ENCODE measurements at places on chromosomes 1 and 21.
A peak's percentile ranks its signal among the peaks of the same experiment; 100 is the strongest.

- DNase-seq = no peak
Measured at GRCh38 chr1:111449703-111450017, 396 bp downstream of the ATP5PB start.

DNA sequence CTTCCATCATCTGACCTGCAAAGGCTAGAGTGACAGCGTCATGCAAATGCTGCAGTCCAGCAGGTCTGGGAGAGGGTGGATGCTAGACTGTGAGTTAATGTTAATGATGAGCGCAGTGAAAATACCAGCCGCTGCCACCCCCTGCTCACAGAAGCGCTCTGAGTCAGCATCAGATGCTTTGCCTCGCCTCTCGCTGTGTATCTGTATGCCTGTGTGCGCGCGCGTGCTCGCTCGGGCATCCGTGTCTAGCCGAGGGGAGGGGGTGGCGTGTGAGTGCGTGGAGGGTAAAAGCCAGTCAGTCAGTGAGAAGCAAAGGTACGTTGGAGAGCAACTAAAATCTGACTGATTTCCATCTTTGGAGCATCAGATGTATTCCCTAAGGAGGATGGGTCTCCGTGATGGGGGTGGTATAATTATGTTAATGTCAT lies 858.7 kb downstream of the USP25 start:
- DNase-seq = peak; percentile 45

DNA sequence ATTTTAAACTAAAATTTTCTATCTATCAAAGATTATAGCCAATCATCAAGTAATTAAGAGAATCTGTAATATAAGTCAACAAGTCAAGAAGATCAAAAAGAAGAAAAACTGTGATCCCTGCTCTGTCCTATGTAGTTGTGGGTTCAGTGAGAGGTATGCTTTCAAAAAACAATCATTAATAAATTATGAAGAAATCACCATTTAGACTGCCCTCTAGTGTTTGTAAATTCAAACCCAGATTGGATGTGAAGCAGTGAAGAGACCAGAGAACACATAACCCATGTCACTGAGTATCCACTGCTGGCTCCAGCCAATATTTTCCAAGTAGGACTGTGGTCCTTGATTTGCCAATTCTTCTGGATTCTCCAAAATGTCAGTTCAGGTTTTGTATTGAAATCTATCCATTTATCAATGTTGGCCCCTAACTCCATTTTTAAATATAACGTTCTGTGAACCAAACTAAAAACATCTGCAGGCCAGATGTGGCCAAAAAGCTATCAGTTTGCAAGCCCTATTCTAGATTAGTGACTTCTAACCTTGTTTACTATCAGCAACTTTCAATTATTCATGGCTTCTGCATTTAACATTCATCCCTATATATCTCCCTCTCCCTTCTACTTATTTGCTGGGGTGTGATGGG lies 467.5 kb upstream of the CXADR start:
- no peak for DNase-seq

- no peak for DNase-seq
Measured at GRCh38 chr1:213899413-213899812, 88.4 kb upstream of the PROX1 start.

- no peak for DNase-seq
Measured at GRCh38 chr1:245480393-245481120, 325.8 kb downstream of the KIF26B start.

- no peak for DNase-seq
Measured at GRCh38 chr21:41578716-41579115, 70.8 kb upstream of the TMPRSS2 start.

- DNase-seq = no peak
Measured at GRCh38 chr1:209741193-209741592, 14.7 kb upstream of the TRAF3IP3 start.

DNA sequence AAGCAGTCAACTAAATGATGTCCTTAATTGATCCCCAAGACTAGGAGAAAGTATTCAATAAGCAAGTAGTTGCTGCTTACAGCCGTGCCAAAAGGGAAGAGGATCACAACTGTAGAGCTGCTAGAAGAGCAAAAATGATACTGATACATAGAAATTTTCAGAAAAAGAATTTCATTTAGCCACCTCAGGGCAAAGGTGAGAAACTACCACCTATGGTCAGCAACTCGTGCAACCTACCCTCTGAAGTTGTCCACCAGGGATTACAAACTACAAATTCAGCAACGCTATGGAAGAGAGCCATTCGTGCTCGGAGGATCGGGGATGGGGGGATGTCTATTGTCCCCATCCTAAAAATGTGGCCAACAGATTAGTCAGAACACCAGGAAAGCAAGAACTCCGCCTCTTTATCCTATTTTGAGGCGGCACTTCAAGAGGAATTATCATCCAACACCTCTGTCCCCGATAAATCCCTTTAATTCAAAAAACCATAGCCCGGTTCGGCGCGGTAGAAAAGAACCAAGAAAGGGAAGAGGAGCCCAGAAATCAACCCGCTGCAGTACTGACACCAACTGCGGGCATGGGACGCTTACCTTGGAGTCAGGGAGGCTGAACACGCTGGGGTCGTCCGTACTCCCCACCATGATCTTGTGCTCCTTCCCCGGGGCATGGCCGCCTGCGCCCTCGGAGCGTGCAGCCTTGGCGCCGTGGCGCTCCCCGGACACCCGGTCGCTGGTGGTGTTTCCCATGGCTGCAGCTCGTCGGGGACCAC lies 687 bp downstream of the PRKAB2 start:
- no peak for DNase-seq

DNA sequence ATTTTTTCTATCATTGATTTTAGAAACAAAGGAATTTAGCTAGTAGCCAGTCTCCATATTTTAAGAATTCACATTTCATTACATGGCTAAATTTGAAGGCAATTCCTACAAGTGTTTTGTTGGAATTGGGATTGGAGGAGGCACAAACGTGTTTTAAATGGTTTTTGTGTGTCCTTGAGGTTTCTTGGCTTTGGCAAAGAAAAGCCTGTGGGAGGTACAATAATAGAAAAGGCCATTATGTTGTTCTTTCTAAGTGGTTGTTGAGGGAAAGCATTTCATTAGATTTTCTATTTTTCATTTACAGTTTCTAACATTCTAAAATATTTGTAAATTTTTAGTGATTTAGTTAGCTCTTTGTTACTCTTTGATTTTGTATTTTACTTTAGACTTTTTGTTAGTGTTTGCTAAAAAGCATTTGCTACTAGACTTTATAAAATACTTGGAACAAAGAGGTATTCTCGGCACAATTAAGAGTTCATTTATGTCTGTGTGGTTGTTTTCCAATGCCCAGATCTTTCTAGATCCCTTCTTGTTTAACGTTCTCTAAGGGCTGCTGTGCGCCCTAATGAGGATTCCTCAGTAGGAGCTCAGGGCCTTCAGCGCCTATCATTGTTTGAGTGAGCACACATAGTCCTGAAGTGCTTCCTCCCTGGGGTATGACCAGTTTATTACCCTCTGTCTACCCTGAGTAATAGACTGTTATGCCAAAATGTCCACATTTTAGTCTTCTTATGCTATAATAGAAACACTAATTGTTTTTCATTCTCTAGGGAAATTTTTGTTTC lies 70.0 kb upstream of the KIAA1614 start:
- DNase-seq = no peak

DNA sequence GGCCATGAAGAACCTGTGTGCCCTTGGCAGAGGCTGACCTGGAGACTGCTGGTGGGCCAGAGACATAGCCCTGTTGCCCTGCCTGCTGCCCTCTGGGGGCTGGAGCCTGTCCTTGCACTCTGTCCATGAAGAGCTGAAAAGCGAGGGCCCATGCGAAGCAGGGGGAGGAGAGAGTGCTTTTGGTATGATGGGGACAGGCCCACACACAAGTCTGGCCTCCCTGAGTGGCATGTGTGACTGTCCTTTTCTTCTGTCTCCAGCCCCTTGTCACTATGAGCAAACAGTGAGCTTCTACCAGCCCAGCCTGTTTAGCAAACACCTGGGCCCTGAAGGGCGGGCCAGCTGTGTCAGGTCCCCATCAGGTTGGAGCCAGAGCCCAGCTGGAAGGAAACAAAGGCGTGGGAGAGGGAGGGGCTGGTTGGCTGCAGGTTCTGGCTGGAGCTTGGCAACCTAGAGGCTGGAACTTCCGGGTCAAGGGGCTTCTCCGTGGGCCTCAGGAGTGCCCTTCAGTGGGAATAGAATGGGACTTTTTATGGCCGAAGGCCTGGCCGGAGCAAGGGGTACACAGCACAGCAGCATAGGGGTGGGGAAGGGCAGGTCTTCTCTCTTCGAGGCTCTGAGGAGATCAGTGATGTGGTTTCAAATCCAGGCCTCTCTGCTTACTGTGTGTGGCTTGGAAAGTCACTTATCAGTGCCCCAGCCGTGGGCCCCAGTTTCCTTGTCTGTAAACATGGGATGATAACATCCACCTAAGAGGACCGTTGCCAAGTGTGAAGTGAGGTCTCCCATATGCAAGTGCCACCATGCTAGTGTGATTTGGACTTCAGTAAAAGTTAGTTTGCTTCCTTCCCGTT lies 14.3 kb downstream of the QSOX1 start:
- DNase-seq = peak; percentile 80

DNA sequence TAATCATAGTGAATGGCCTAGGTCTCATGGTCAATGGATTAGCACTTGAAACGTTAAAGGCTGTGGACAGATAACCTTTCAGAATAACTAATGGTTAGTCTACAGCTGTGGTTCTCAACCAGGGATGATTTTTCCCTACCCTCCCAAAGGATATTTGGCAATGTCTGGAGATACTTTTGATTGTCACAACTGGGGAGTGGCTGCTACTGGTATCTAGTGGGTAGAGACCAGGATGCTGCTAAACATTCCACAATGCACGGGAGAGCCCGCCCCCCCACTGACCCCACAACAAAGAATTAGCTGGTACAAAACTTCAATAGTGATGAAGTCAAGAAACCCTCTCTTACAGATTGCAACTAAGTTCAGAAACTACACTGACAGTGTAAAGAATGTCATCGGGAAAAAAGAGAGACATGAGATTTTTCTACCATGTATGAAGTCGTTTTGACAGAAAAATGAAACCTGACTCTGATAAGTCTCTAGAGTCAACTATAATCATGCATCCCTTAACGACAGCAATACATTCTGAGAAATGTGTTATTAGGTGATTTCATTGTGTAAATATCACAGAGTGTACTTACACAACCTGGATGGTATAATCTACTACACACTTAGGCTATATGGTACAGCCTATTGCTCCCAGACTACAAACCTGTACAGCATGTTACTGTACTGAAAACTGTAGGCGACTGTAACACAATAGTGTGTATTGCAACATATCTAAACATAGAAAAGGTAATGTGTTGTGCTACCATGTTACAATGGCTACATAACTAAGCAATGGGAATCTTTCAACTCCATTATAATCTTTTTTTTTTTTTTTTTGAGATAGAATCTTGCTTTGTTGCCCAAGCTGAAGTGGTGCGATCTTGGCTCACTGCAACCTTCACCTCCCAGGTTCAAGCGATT lies 49.7 kb upstream of the PRDX6 start:
- DNase-seq = no peak

- DNase-seq = no peak
Measured at GRCh38 chr21:25313829-25314228, 293.5 kb downstream of the MRPL39 start.

- no peak for DNase-seq
Measured at GRCh38 chr1:85278853-85279314, 2.5 kb upstream of the BCL10 start.

DNA sequence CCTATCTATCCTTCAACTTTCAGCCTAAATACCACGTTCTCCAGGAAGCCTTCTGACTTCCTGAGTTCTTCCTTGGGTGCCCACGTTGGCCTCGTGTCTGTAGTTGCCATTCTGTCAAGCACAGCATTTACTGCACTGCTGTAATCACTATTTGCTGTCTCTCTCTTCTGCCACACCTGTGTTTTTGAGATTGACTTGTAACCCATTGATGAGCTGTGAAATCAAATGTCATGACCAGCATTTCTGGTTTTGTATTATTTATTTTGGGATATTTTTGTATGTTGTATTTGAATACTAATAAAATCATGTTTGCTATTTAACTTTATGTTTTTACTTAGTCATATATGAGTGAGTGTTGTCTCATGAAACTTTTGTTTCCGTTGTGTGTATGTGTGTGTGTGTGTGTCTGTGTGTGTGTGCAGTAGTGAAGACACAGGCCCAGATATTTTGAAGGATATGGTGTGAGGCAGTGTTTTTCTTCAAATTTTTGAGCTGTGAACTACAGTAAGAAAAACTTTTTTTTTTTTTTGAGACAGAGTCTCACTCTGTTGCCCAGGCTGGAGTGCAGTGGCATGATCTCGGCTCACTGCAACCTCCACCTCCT lies 126.2 kb upstream of the SERBP1 start:
- no peak for DNase-seq

- no peak for DNase-seq
Measured at GRCh38 chr1:171180670-171181069, 4.4 kb upstream of the FMO2 start.

GRCh38 chr1:31797216-31797615 lies 18.6 kb downstream of the SPOCD1 start:
- no peak for DNase-seq

DNA sequence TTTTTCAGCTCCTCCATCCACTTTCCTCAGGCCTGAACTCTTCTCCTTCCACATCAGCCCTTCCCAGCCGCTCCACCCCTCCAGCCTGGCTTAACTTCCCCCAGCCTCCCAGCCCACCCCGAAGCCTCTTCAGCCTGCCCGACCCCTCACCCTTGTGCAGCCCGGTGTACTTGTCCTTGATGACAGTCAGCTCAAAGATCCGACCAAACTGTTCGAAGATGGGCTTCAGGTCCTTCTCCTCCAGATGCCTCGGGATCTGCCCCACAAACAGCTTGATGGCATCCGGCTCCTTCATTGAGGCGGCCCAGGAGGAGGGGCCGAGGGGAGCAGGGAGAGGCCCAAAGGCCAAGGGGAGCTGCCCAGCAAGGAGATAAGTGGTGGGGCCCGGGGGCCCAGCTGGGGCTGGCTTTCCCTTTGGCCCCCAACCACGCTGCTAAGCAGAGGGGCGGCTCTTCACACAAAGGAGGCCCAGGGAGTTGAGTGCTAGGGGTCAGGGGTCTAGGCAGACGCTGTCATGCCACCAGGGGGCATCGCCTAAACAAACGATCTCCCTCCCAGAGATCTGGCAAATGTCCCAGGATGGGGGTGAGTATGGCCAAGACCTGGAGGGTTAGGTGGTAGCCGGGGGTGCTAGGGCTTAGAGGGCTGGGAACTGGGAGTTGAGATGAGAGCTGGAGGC lies 738 bp downstream of the CELF3 start:
- DNase-seq = peak; percentile 67

DNA sequence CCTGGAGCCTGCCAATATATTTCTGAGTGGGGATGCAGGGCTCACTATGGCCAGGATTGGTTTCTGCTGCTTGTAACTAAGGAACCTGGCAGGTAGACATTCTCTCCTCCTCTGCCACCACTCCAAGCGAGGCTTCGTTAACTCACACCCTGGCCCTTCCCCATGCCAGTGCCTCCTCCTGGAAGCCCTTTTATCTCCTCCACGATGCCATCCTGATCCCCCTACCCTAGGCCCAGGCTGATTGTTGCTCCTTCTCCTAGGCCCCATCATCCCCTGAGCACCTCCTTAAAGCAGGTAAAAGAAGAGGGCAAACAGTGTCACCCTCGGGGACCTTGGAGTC lies 118.5 kb downstream of the DMRTB1 start:
- peak; percentile 3 for DNase-seq

DNA sequence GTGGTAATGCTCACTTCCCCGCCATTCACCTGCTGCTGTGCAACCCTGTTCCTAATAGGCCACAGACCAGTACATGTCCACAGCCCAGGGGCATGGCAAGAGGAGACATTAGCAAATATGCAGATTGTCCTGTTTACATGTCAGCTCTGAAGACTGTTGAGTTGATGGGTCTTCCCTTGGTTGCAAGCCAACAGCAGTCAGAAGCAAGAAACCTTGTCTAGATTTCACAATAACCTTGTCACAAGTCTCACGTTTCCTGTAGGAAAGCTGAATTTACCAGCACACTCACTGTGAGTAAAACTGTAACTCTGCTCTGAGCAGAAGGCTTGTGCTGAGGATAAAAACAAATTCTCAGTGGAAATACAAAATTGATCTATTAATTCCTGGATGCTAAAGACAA lies 195.1 kb downstream of the HLX start:
- no peak for DNase-seq

Measured in WTC11 (cell line).